Amniotic stem cell (primary cell): ENCODE measurements at places on chromosomes 7 and 10.

- no peak for DNase-seq
These were observed 67.4 kb downstream of the GBF1 start for GRCh38 chr10:102312683-102313082.

DNA sequence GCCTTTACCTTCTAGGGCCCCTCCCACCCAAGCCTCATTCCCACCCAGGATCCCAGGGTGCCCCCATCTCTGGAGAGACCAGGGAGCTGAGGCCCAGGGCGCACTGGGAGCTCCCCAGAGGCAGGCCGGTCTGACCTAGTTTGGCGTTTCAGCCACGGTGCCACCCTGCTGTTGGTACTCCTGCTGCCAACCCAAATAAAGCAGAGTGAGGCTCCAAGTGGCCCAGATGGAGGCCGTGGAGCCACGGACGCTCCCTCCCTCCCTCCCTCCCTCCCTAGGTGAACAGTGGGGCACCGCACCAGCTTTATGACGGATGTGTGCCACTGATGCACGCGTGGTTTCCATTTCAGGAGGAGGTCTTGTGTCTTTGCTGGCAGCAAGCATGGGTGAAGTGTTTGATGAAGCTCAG is 1.8 kb downstream of the INPP5A start:
- no peak for DNase-seq

DNA sequence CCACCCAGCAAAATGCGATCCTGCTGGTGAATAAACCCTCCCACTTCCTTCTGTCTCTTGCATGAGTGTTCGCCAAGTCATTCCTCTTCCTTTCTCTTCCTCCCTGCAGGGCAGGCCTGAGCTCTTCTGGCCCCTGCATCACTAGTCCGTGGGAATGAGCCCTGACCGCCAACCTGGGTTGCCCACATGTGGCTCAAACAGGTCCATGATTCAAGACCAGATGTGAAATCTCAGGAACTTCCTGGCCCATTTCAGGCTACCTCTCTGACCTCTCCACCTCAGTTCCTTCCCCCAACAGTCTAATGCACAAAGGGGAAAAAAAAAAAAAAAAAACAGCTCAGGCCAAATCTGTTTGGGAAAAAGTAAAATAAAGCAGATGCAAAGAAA is 5.4 kb upstream of the YWHAG start:
- DNase-seq: no peak

- DNase-seq: no peak
These were observed 127.1 kb upstream of the CNTNAP2 start for GRCh38 chr7:145989469-145989868.

DNA sequence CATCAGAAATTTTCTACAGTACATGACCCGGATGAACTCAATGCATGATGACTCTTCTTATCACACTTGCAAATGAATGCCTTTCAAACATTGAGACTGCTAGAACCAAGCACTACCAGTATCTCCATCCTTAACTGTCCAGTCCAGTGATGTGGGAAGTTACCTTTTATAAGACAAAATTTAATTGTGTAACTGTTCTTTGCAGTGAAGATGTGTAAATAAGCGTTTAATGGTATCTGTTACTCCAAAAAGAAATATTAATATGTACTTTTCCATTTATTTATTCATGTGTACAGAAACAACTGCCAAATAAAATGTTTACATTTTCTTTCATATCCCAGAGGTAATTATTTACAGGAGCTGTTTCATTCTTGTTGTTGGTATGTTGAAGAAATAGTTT is 40.1 kb downstream of the LGI1 start:
- no peak for DNase-seq

- DNase-seq: no peak
These were observed 27.1 kb downstream of the TNRC18 start for GRCh38 chr7:5396542-5396941.

GRCh38 chr7:964401-965231 is 10.1 kb upstream of the ADAP1 start:
- no peak for DNase-seq

DNA sequence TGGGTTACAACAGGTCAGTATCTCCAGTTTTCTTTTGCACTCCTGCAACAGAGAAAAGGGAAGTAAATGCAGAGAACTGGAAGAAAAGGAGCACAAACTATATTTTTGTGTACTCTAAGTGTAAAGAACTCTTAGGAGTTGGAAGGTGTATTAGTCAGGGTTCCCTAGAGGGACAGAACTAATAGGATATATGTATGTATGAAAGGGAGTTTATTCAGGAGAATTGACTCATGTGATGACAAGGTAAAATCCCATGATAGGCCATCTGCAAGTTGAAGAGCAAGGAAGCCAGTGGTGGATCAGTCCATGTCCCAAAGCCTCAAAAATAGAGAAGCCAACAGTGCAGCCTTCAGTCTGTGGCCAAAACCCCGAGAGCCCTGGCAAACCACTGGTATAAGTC is 22.6 kb upstream of the RAB18 start:
- no peak for DNase-seq

DNA sequence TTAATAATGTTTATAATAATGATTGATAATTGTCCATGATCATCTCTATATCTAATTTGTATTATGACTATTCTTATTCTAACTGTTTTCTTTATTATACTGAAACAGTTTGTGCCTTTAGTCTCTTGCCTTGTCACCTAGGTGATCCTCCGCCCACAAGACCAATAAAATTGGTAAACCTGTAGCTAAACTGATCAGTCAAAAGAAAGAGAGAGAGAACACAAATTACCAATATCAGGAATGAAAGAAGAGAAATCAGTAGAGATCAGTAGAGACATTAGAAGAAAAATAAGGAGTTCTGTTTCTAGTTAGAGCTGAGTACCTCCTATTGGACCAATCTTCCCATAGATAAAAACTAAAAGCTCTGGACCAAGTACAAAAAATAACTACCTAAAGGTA is 6.1 kb upstream of the COA1 start:
- no peak for DNase-seq

DNA sequence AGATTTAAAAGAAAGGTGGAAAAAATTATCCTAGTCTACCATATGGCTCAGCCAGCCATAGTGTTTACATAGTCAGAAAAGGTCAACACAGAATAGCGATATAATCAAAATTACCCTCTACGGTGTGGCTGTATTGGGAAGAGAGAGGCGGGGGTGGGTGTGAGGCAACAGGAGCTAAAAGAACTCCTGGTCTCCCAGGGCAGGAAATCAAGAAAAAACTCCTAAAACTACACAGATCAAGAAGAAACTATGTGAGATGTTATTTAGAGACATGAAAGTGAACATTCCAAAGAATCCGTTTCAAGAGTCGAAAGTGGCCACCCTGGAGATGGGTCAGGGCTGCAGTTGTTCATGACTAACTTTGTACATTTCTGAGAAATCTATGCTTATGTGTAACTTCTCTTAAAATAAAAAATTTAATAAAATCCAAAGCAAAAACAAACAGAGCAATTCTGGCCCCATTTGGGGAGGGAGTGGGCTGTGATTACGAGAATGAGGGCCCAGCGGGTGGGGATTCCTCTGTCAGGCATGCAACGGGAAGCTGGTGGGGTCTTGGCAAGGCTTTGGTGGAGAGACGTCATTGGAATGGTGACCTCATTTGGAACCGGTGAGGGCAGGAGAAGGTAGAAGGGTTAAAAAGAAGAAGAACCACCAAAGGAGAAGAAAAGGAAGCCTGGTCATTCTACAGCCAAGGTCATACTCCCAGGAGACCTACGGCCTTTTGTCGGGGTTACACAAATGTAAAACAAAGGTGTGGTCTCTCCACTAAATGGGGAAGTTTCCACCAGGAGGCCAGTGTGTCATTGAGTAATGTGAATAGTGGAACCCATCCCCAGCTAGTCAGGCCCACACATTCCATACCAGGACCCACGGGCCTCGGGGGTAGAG is 71.2 kb upstream of the DUSP5 start:
- DNase-seq: peak; percentile 47

DNA sequence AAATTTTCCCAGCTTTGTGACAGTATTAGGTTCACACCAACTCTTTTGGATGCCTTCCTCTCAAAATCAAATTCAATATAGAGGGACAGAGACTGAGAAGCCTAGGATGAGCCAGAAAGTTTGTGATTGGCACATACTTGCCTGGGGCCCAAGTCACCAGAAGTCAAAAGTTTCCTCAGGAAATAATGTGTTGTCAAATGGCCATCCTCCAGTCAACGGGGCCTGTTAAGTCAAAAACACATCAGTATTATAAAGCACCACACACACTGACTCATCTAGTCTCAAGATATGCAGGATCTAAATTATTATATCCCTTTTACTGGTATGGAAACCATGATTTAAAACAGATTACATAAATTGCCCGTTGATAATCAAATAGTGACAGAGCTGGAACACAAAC is 158.1 kb downstream of the AHR start:
- no peak for DNase-seq

DNA sequence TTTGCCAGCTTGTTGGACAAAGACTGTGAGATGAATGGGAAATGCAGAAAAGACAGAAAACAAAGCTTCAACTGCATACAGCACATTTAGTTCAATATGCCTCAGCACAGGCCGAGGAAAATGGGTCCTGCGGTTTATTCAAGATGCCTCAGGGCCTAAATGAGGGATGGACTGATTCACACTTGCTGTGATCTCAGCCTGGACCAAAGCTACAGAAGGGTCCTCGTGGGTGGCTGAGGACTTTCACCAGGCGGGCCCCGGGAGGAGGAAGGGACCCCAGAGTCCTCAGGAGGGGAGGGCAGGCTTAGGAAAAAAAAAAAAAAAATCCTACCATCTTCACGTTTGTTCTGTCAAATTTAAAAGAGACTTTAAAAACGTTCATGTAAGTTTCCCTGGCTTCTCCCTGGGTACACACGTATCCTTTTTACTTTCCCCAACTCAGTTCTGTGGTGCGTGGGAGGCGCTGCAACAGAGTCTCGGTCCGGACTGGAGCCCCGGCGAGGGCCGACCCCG is 624 bp upstream of the ZNF783 start:
- no peak for DNase-seq

- DNase-seq: no peak
These were observed 23.7 kb downstream of the FIGNL1 start for GRCh38 chr7:50426280-50427045.

GRCh38 chr10:79059859-79060379 is 8.8 kb upstream of the ZMIZ1 start:
- no peak for DNase-seq

GRCh38 chr7:137696988-137697387 is 149.8 kb downstream of the DGKI start:
- DNase-seq: no peak

GRCh38 chr10:54799506-54799905 is 1.5 kb downstream of the PCDH15 start:
- DNase-seq: no peak

- DNase-seq: no peak
These were observed 9.8 kb downstream of the HSPA12A start for GRCh38 chr10:116732573-116732972.

GRCh38 chr7:99092064-99092720 is 51.7 kb downstream of the SMURF1 start:
- no peak for DNase-seq

GRCh38 chr10:88066319-88066718 is 202.9 kb downstream of the PTEN start:
- DNase-seq: no peak

DNA sequence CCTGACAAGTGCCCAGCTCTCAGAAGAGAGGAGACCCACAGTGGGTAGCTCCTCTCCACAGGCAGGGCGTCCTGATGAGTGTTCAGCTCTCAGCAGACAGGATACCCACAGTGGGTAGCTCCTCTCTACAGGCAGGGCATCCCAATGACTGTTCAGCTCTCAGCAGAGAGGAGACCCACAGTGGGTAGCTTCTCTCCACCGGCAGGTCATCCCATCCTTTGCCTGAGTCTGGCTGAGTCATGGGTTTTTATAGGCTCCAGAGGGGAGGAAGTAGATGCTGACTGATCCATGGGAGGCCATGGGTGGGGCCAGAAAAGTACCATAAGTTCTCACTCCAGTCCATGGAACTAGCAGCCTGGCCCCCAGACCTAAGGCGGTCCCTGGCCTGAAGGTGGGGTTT is 18.5 kb downstream of the CFAP70 start:
- no peak for DNase-seq
